Natural killer cell (primary cell): ENCODE measurements at places on chromosomes 11 and 22.

DNA sequence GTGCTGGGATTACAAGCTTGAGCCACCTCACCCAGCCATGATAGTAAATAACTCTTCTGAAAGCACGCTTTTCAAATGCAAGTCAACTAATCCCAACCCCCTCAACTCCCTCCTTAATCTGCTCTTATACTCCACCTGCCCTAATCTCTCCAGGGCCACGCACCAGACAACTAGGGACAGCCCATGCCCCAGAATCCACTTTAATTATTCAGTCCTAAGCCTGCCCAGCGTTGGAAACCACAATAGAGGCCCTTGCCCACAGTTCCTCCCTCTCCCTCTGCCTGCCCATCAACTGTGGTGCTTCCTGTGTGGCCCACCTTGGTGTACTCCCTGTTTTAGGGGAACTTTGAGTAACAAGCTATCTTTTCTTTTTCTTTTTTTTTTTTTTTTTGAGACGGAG is 2.7 kb upstream of the VPREB3 start:
- no peak for DNase-seq

- no peak for DNase-seq
Measured at GRCh38 chr22:44179989-44180705, 578 bp upstream of the PARVG start.

- DNase-seq: no peak
Measured at GRCh38 chr11:134864968-134865305, 452.9 kb upstream of the B3GAT1 start.

- no peak for DNase-seq
Measured at GRCh38 chr11:72343006-72343756, 91.2 kb downstream of the CLPB start.

DNA sequence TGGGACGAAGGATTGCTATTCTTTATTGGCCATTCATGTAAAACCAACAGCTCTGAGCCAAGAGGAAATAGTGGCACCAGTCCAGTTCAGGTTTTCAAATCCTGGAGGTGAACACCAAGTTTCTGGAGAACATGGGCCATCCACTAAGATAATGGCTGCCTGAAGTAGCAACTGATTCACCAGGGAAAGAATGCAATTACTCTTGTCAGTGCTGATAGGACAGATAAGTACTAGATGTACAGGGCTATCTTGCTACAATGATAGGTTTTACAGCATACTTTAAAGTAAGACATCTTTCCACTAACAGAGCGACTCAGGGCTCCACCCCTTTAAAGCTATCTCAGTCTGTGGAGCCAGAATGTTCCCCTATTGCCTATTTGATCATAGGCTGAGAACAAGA is 36.8 kb upstream of the APOA1 start:
- no peak for DNase-seq

DNA sequence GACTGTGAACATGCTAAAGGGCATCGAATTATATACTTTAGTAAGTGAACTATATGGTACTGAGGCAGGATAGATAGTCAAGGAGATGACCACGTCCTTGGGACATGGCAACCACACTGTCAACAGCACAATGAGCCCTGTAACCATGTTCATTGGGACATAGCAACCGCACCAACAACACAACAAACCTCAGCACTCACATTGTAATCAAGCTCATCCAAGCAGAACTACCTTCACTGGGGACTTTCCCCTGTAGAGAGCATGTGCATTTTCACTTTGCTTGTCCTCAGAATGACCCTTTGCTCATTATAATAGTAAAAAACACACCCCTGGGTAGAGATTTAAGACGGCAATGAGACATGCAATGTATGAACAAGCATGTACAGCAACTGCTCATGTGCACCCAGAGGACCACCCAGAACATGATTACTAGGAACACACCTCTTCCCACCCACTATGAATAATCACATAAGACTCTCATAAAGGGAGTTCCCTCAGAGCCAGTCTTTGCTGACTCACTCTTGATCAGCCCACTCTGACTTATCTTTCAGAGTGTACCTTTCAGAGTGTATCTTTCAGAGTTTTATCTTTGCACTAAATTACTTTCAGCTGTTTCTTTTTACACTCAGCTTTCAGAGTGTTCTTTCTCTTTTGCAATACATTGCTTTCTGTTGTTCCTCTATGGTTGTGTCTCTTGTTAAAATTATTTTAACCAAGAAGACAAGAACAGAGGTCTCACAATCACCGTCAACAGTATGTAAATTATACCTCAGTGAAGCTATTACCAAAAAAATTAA is 4.1 kb upstream of the PLAAT2 start:
- peak; percentile 75 for DNase-seq

GRCh38 chr11:121405646-121406045 is 46.5 kb upstream of the SORL1 start:
- DNase-seq: no peak

DNA sequence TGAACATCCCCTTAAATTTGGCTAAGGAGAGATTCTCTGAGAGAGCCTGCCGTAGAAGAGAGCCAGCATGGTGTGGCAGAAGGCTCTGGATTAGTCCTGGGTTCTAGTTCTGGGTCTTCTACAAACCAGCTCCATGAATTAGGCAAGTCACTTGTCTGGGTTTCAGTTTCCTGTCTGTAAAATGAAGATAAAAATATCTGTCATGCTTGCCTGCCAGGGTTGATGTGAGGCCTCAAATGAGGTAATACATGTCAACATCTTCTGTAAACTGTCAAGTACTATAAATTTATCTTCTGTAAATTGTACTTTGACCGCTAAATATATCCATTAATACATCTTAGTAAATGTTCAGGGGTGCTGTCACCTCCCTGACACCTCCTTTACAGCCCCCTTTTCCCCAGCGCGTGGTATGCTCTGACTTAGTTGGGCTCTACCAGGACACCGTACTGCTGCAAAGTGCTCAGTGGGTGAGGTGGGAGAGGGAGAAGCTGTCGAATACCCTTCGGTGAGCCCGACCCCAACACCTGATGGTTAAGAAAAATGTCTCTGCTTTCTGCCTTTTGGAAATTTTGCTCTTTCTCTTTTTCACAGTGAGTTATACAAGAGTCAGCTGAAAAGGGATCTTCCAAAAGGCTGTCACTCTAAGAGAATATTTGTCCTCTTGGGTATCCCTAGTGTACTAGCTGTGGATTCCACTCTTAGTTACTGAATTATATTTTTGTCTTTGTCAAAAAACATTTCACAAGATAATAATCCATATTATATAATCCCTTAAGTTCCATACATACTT is 15.0 kb downstream of the RBX1 start:
- no peak for DNase-seq

DNA sequence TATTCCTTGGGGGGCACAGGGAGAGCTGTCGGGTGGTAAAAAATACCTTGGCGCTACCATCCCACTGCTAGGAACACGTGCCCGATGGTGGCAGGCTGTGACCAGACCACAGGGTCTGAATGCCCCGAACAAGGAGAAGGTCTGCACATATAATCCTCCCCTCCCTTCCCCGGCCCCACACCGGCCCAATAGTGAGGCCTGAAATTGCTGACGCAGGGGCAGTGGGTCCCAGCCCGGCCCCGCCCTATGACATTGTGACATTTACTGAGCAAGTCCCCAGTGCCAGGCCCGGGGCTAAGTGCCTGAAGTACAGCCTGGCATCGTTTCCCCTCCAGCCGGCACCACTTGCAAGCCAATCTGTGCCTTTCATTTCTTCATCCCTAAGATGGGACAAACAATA is 19.5 kb downstream of the MN1 start:
- DNase-seq: no peak
